Smooth muscle cell of the umbilical artery (primary cell): ENCODE measurements at places on chromosomes 4 and X. TPM values are rescaled to one million over a fixed set of nuclear protein-coding genes. Genes with fewer than 3 reads are reported as not detected.

Gene CLDN22
- total RNA-seq = not detected in 2 replicates

Gene GPR34
- total RNA-seq = under 0.01 TPM in 1 of 2 replicates, not detected in the other

Gene CXCL5
- total RNA-seq = 9.1 and 17.2 TPM in 2 replicates

Gene SSX4B
- not detected in 2 replicates for total RNA-seq

Gene GABRE
- 28.9 and 41.3 TPM in 2 replicates for total RNA-seq

Gene SLITRK2
- total RNA-seq = not detected in 2 replicates

Gene LONRF3
- 0.28 and 0.59 TPM in 2 replicates for total RNA-seq

Gene BANK1
- total RNA-seq = under 0.01 and 0.14 TPM in 2 replicates

Gene NLGN4X
- not detected in 2 replicates for total RNA-seq

Gene LRAT
- not detected in 2 replicates for total RNA-seq

Gene HNRNPDL
- total RNA-seq = 116 and 178 TPM in 2 replicates

Gene HSFX2
- total RNA-seq = not detected in 2 replicates

Gene ZFP92
- 0.83 and 1.5 TPM in 2 replicates for total RNA-seq

Gene EDA
- under 0.01 and 0.23 TPM in 2 replicates for total RNA-seq

Gene ETDA
- total RNA-seq = not detected in 2 replicates

Gene CABS1
- total RNA-seq = not detected in 2 replicates

Gene PNMA6F
- total RNA-seq = not detected in 2 replicates

Gene TCEANC
- total RNA-seq = 1.5 and 3.9 TPM in 2 replicates

Gene RNF212
- total RNA-seq = 0.92 and 1.8 TPM in 2 replicates

Gene MAGEB1
- total RNA-seq = not detected in 2 replicates

Gene MAGEE1
- total RNA-seq = 0.42 and 0.89 TPM in 2 replicates

Gene ZNF732
- 0.30 and 0.32 TPM in 2 replicates for total RNA-seq

Gene ERAS
- not detected in 2 replicates for total RNA-seq

Gene RNF175
- 0.28 TPM in 1 of 2 replicates, not detected in the other for total RNA-seq

Gene FANCB
- total RNA-seq = 4.5 and 7.5 TPM in 2 replicates

Gene AIMP1
- total RNA-seq = 27.6 and 36.6 TPM in 2 replicates

Gene SPARCL1
- not detected in 2 replicates for total RNA-seq

Gene AKAP4
- total RNA-seq = not detected in 2 replicates

Gene RS1
- not detected in 2 replicates for total RNA-seq

Gene MXRA5
- 6.6 and 60.6 TPM in 2 replicates for total RNA-seq

Gene GLRA2
- not detected in 2 replicates for total RNA-seq

Gene VEGFD
- total RNA-seq = 0.09 and 0.30 TPM in 2 replicates

Gene FAM236D
- not detected in 2 replicates for total RNA-seq

Gene FAM133A
- 0.09 and 0.59 TPM in 2 replicates for total RNA-seq

Gene PABPC1L2B
- total RNA-seq = not detected in 2 replicates

Gene STATH
- not detected in 2 replicates for total RNA-seq

Gene PITX2
- 33.3 and 60.6 TPM in 2 replicates for total RNA-seq

Gene HOPX
- total RNA-seq = 0.14 TPM in 1 of 2 replicates, not detected in the other

Gene SHISA3
- 0.30 TPM in 1 of 2 replicates, not detected in the other for total RNA-seq

Gene SHOX
- total RNA-seq = not detected in 2 replicates

Gene FRMPD3
- not detected in 2 replicates for total RNA-seq

Gene NUDT10
- total RNA-seq = 2.1 and 5.2 TPM in 2 replicates

Gene FAM156A
- 20.8 and 27.3 TPM in 2 replicates for total RNA-seq

Gene ERCC6L
- total RNA-seq = 0.30 and 3.7 TPM in 2 replicates

Gene CACNA1F
- not detected in 2 replicates for total RNA-seq

Gene UGT2B10
- not detected in 2 replicates for total RNA-seq

Gene TMPRSS11D
- total RNA-seq = not detected in 2 replicates

Gene RHOXF1
- total RNA-seq = not detected in 2 replicates
